ENCODE measurements at places on chromosomes 12 and 14.
A peak's percentile ranks its signal among the peaks of the same experiment; 100 is the strongest.

DNA sequence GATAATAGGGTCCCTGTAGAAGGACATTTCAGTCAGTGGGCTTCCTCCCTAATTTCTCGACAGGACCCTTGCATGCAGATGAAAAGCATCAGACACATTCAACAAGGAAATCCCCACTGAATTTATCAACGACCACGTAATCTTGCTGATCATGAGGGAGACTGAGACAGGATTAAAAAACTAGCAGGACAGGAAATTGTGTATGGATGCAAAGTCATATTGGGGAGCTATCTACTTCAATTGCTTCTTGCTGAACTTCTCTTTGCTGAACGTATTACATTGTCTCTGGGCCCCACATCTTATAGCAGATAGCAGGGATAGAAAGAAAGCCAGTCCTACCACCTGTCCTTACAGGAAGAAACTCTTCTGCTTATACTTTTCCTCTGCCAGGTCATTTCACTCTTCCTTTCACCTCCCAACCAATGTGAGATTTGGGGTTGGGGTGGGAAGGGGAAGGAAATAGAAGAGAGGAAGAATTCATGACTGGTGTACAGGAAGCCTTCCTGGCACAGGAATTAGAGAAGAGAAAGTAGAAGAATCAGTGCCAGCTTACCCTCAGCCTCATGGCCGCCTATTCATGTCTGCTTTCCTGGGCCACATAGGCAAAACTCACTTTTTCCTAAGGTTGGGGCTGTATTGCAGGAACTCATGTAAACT is 333.3 kb downstream of the ZFP36L1 start:
- no peak for DNase-seq

DNA sequence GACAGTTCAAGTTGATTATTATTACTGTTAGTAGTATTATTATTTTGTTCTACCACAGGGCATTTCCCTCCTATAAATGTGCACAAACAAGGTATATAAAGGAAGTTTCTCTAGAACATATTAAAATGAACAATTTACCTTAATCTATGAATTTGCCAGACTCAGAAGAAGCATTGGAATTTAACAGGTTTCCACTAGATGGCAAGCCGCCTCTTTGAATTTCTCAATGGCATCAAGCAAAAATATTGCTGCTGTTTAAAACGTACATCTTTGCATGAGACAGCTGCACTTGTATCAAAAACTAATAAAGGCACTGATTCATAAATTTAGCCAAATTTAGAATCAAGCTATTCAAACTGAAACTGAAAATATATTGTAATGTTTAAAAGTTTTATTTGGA is 34.6 kb upstream of the MIS18BP1 start:
- no peak for DNase-seq

GRCh38 chr14:58177125-58177524 is 22.8 kb upstream of the ACTR10 start:
- DNase-seq = no peak

DNA sequence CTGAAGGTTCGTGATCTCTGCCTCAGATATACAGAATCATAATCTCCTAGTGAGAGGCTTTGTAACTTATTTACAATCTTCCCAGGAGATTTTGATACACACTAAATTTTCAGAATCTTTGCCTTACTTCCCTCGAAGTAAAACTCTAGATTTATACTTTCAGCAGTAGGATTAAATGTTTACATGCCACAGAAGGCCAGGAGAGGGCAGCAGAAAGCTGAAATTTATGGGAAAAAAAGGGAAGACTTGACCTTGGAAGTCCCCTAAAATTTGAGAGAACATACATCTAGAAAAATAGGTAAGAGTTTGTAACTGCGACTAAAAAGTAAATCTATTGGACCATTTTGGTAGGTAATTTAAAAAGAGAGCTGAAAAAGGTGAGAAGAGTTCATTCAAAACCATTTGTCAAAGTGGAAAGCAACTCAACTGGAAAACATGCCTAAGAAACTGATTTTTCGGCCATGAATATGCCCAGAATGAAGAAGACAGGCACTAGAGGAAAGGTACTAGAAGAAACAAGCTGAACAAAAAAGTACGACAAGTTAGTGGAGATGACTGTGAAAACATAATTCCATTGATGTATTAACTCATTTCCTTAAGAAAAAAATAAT is 242.0 kb upstream of the MDGA2 start:
- DNase-seq = no peak

DNA sequence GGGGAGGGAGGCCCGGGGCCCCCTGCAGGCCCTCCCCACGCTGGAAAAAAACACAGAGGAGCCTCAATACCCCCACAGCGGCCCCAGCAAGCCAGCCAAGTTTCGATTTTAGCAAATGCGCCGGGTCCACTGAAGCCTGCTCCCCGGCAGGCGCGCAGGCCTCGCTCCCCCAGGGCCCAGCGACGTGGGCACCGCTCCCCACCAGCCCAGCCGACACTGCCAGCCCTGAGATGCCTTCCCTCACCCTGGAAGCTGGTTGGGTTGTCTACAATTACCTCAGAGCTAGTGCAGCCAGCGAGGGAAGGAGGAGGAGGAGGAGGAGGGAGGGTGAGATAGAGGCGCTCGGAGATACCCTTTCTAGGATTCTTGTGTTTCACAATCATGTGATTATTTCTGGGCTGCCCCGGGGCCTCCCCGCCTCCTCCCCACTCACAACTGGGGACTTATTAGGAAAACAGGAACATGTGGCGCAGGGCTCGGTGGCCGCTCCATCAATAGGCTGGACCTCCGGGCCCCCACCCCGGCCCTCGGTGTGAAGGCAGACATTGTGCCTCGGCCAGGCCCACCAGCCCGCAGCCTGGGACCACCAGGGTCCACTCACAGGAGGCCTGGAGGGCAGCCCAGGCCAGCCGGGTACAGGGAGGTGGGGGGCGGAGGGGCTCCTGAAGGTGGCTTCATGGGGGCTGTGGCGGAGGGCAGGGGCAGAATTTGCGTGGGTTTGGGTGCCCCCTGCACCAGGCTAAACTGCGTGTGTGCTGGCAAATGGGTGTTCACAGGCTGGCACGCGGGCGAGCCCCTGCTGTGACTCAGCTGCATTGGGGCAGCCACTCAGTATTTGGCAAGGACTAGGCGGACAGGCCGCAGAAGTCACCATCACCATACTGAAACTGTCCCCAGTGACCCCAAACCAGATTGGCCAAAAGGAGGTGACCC is 109.9 kb downstream of the NCOR2 start:
- DNase-seq = no peak

DNA sequence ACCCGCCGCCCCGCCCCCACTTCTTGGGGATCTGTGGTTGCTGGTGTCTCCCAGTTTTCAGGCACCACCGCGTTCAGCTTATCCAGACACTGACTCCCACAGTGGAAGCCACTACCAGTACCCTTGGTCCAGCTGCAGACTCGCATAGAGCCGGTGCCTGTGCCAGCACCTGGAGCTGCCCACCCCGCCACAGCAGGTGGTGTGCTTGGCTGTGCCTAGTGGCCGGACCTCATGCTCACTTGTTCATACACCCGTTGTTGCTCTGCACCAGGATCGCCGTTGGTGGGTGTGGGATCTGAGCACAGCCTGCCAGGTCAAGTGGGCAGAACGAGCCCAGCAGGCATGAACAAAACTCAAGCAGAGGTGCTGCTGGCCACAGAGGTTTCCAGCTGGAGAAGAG is 673.2 kb downstream of the RERGL start:
- DNase-seq = no peak

DNA sequence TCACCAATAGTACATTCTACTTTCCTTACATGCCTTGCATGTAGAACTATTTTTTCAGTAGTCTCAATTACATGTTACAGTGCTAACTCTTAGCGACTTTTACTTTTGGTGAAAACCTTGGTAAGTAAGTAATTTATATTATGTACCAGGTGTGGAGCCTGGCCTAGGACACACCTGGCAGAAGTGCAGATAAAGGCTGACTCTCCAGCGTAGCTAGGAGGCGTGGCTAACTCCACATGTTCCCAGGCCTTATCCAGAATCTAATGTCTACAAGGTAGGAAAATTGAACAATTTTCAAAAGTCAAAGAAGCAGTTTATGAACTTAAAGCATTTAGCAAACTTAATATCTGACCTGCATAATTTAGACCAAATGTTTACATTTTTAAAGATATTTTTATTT is 157.4 kb downstream of the DHRS2 start:
- DNase-seq = no peak

DNA sequence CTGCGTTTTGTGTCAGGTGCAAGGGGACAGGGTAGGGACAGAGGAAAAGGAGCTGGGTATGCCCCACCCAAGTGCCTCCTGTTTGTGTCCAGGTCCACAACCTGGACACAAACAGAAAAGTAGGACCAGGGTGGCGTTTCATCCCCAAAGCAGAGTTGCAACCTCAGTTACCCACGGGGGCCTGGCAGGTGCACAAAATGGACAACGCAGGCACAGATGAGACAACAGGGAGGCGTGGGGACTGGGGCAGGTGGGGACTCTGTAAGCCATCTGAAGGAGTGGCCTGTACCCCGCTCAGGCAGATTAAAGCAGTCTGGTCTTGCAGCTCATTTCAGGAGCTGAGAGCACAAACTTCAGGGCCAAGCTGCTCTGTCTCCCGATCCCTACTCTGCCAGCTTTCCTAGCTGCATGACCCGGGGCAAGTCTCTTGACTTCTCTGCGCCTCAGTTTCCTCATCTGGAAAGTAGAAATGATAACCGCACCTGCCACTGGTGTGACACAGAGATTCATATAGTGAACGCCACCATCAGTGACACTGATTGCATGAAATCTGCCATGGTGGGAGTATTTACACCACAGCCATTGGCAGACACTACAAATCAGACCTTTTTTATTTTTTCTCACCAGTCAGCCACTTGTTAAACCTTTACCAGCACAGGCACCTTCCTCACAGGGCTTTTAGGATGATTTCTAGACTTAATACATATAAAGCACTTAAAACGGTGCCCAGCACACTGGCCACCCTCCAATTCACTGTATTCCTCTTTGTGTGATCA is 123.0 kb downstream of the PHETA1 start:
- DNase-seq = no peak

DNA sequence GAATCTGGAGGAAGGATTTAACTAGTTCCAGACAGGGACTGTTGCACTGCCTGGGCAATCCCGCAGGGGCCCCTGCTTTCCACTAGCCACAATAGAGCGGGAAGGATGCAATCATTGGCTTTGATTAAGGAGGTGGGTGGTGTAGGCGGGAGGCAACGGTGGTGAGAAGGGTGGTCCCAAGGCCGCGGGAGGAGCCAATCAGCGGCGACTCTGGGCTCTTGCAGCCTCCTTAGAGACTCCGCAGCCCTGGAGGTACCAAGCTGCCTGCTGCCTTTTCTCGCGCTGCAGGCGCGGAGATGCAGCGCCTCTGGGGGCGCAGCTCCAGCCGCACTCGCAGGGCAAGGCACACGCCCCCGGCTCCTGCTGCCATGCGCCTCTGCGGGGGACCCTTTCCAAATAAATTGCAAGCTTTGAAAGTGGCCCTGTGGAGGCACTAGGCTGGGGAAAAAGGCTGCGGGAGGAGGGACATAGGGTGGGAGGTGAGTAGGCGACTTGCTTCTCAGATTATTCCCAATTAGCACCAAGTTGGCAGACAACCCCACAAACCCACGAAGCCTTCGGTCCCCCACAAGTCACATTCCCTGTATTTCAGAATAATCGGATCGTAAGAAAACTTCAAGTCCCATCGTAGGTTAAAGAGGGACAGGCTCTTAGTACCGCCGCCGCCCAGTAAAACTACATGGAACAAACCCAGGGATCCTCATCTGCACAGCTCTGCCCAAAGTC is 858 bp upstream of the KCNA1 start:
- DNase-seq = peak; percentile 39

DNA sequence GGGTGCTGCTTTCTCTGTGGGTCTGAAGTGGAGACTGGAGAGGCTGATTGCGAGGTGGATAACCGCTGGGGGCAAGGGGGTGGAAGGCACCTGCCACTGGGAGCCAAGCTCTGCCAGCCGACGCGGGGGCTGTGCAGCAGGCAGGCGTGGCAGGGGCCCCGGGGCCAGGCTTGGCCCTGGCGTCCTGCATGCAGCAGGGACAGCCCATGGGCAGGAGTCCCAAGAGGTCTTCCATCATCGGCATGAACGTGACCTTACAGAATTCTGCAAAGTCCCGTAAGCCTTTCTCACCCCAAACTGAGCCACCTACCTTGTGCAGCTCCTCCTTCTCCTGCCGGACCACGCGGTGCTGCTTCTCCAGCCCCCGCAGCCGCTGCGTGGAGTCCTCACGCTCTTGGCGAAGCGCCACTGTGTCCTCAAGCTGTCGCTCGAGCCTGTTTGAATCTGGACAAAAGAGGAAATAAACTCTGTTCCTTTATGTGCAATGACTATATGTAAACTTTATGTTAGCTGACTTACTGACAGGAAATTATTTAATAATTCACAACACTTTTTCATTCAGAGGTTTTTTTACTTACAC is 51.3 kb downstream of the AMN start:
- DNase-seq = no peak

DNA sequence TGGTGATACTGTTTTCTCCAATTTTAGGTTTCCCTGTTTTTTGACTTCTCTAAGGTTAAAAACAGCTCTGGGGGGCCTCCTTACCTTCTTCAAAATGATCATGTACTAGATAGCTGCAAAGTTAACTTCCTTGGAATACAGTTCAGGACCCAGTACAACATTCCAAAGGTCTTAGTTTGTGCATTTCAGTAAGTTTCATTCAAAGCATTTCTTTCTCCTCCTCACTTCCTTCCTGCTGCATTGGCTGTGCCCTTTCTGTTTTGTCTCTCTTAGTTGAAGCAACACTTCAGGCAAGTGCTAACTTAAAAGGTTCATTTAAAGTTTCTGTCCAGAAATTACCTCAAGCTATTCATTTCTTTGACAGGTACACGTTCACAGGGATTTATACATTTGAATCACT is 95.7 kb downstream of the SCN8A start:
- no peak for DNase-seq

DNA sequence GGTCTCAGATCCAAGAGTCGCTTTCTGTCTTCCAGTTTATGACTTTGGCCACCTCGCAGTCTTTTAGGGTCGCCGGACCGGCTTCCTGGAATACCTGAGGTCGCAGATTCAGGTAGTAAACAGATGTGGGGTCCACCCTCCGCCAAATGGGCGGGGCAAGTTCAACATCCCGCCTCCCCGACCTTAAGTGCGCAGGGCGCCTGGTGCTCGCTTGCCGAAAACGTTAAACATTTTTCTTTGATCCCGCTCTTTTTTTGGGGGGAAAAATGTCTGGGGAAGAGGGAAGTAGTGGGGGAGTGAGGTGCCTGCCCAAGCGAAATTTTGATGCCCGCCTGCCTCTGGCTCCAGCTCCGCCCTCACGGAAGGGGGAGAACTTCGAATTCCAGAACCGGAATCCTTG is 73.9 kb upstream of the TBX5 start:
- no peak for DNase-seq

Data from NCI-H1417 treated with DMSO at 0.1 percent for 48 hours (cell line).